ENCODE measurements at places on chromosomes 11 and 22. TPM values are rescaled to one million over a fixed set of nuclear protein-coding genes. Genes with fewer than 3 reads are reported as not detected.

GVQW3 gene
- not detected for total RNA-seq

KRTAP5-8 gene
- total RNA-seq: not detected

C11orf86 gene
- total RNA-seq: not detected

OR4A16 gene
- total RNA-seq: not detected

TH gene
- total RNA-seq: not detected

MRPL17 gene
- 99.3 TPM for total RNA-seq

NCAPH2 gene
- 70.5 TPM for total RNA-seq

MMP10 gene
- 6.2 TPM for total RNA-seq

ST14 gene
- under 0.01 TPM for total RNA-seq

OR4C6 gene
- total RNA-seq: not detected

Measured in mammary microvascular endothelial cell (primary cell).